M059J (cell line): ENCODE measurements at places on chromosomes 6 and 20. TPM values are rescaled to one million over a fixed set of nuclear protein-coding genes. Genes with fewer than 3 reads are reported as not detected.

WFDC12 gene
- not detected in 2 replicates for total RNA-seq

RIMS1 gene
- 0.34 and 0.76 TPM in 2 replicates for total RNA-seq

COL12A1 gene
- 147 and 336 TPM in 2 replicates for total RNA-seq

DCBLD1 gene
- total RNA-seq: 39.3 and 51.6 TPM in 2 replicates

OR2B6 gene
- total RNA-seq: 0.15 and 0.27 TPM in 2 replicates

C6orf58 gene
- total RNA-seq: 0.64 TPM in 1 of 2 replicates, not detected in the other

BTN1A1 gene
- total RNA-seq: 0.10 TPM in 1 of 2 replicates, not detected in the other

TMC2 gene
- not detected in 2 replicates for total RNA-seq

OTOR gene
- not detected in 2 replicates for total RNA-seq

CCDC170 gene
- total RNA-seq: not detected in 2 replicates

PKIG gene
- 57.9 and 83.1 TPM in 2 replicates for total RNA-seq

FNDC1 gene
- total RNA-seq: not detected in 2 replicates

MACROD2 gene
- total RNA-seq: 0.44 and 1.8 TPM in 2 replicates

SEL1L2 gene
- not detected in 2 replicates for total RNA-seq

EDN3 gene
- total RNA-seq: not detected in 2 replicates

SLC22A16 gene
- 0.42 TPM in 1 of 2 replicates, not detected in the other for total RNA-seq

WFDC10B gene
- total RNA-seq: not detected in 2 replicates

PLG gene
- total RNA-seq: not detected in 2 replicates

CDH26 gene
- 0.15 and 0.81 TPM in 2 replicates for total RNA-seq

SIRPA gene
- 25.1 and 42.4 TPM in 2 replicates for total RNA-seq

SYNDIG1 gene
- total RNA-seq: not detected in 2 replicates

HTR1B gene
- total RNA-seq: not detected in 2 replicates

BEND3 gene
- total RNA-seq: 1.8 and 4.3 TPM in 2 replicates

MCCD1 gene
- total RNA-seq: not detected in 2 replicates

GINS1 gene
- total RNA-seq: 31.5 and 41.3 TPM in 2 replicates

CNKSR3 gene
- total RNA-seq: 9.9 and 19.4 TPM in 2 replicates

TGM6 gene
- not detected in 2 replicates for total RNA-seq

TNF gene
- total RNA-seq: 0.47 and 0.62 TPM in 2 replicates

UBE3D gene
- total RNA-seq: 3.8 and 7.8 TPM in 2 replicates

MYMX gene
- not detected in 2 replicates for total RNA-seq
